DMS53 (cell line): ENCODE measurements at places on chromosomes 7 and 10.
A peak's percentile ranks its signal among the peaks of the same experiment; 100 is the strongest.

DNA sequence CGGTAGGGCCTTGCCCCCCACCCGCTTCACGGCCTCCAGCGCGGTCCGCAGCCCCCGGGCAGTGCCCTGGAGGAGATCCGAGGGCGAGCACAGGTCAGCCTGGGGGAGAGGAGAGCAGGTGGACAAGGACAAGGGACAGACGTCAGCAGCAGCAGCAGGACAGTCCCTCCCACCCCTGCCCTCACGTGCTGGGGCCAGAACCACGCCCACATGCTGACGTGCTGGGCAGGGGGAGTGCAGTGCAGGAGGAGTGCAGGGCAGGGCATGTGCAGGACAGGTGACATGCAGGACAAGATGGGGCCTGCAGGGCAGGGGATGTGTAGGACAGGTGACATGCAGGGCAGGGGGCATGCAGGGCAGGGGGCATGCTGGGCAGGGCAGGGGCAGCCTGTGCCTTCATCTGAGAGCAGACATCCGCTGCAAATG lies 1.5 kb upstream of the SAP25 start:
- DNase-seq = peak; percentile 83

- DNase-seq = no peak
Observed at GRCh38 chr7:155230169-155230593, 67.5 kb upstream of the INSIG1 start.

GRCh38 chr10:133180192-133180964 lies 20.4 kb downstream of the KNDC1 start:
- no peak for DNase-seq

DNA sequence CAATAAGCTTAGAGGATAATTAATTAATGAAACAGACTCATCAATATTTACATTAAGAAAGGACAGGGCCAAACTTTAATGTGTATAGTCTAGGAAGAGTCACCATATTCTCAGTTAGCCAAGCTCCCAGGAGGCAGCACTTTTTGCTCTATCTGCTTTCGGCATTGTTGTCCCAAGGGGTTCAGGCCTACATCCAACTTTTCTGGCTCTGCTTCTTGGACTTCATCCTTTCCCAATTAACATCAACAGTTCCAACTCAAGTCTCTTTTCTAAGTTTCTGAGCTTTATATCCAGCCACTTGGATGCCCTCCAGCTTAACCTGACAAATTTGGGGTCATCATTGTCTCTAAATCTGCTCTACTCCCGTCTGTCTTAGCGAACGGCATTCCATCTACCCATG lies 42.8 kb downstream of the GLI3 start:
- no peak for DNase-seq

- no peak for DNase-seq
Observed at GRCh38 chr7:2934211-2934731, 90.2 kb upstream of the GNA12 start.
